ENCODE measurements at places on chromosomes 5 and 9.

GRCh38 chr9:6444128-6444527, 31.1 kb downstream of the UHRF2 start:
- no peak for DNase-seq

DNA sequence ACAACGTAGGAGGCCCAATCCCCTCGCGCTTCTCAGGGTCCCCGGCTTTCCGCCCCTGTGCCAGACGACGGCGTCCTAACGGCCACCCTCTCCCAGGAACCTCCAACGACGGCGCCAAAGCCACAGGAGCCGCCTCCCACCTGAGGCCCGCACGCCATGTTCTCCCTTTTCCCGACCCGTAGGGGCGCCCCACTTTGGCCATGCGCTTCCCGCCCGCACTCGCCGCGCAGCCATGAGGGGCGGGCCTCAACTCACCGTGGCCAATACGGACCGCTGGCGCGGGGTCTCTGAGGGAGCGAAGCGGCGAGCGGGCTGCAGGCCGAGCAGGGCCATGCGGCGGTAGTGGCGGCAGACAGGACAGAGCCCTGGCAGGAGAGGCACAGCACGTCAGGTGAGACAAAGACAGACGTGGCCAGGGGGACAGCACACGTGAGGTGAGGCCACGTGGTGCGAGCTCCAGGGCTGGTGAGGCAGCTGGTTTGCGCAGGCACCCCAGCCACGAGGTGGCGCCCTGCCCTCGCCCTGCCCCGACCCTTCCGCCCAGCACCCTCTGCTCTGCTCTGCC, 1005.5 kb upstream of the PTPRD start:
- peak; percentile 30 for DNase-seq

- no peak for DNase-seq
These were observed 148.5 kb downstream of the BNC2 start for GRCh38 chr9:16721972-16722371.

DNA sequence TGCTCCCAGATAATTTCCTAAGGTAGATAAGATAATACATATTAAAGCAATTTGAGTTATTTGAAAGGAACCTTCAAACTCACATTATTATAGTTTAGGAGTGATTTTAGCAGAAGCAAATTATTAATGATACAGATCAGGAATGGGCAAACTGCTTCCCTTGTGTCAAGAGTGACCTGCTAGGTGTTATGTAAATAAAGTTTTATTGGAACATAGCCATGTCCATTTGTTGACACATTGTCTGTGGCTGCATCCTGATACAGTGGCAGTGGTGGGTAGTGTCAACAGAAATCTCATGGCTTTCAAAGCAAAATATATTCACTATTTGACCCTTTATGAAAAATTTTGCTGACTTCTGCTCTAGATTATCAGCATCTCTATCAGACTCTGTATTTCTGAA, 11.4 kb upstream of the BASP1 start:
- no peak for DNase-seq

DNA sequence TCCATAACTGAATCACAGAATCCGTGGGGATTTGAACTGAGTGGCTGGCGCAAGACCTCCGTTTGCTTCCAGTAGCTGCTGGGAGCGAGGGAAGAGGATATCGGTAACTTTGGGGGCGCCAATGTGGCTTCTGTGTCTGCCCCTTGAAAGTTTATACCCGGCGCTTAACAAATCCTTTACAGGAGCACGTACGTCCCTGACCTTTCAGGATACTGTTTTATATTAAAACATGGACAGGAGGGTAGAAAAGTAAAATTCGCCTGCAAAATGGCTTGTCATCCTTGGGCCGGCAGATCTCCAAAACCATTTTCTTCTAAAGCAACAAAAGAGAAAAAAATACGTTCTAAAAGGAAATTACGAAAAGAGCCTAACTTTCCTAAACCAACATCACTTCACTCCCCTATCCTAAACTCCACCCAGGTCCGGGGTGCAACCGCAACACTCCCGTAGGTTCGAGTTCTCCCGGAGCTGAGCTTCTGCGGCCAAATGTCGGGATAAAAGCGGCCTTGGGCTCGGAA, 656 bp upstream of the DMRT3 start:
- DNase-seq: no peak

DNA sequence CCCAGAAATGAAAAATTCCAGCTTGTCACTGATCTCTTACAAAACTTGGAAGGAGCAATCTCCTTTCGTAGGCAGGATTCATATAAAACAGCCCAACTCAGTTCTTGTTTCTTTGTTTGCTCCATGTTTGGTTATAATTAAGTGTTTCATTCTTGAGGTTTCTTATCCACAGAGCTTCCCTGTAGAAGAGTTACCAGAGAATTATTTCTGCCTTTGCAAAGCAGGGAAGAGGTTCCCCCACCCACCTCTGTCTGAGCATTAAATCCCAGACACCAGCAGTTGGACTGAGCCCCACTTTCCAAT, 34.1 kb upstream of the RAI14 start:
- DNase-seq: no peak

DNA sequence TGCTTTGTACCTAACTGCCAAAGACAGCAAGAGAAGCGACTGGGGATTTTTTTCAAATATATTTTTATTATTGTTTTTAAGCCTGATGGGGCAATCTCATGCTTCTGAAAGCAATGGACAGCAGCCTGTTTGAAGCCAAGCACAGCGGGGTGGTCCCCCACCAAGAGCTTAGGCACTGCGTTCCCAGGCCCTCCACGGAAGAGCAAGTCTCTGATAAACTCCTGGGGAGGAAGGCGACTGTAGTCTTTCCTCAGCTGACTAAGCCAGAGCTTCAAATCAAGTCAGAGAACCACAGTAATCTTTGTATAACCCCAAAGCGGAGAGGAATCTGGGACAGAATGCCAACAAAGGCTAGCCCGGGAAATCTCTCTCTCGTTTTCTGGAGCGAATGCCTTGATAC, 54.4 kb downstream of the ARSB start:
- no peak for DNase-seq

DNA sequence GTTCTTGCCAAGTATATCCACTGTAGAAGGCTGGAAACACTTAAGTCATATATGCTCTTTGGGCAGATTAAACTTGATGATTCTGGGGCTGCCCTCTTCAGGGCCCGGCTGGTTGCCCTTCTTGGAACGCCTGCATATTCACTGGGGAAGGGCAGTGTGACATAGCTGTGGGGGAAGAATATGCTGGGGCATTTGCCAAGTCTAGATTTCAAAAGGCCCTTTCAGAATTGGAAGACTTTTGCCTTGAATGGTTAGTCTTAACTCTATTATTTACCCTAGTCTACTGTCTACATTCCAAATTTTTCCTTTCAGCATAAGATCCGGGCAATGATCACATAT, 161.2 kb upstream of the PITX1 start:
- no peak for DNase-seq

DNA sequence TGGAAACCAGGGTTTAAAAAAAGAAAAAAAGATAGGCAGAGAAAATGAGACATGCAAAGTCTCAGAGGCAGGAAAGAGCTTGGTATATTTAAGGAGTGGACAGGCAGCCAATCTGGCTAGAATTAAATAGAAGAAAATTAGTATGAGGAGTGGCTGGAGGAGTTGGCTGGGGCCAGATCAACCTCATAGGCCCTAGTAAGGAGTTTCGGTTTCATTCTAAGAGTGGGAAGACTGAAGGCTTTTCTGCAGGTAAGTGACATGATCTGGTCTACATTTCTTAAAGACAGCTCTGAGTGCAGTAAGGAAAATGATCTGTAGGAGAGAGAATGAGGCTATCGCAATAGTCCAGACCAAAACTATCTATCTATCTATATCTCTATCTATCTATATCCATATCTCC, 27.5 kb downstream of the ADRB2 start:
- DNase-seq: no peak

DNA sequence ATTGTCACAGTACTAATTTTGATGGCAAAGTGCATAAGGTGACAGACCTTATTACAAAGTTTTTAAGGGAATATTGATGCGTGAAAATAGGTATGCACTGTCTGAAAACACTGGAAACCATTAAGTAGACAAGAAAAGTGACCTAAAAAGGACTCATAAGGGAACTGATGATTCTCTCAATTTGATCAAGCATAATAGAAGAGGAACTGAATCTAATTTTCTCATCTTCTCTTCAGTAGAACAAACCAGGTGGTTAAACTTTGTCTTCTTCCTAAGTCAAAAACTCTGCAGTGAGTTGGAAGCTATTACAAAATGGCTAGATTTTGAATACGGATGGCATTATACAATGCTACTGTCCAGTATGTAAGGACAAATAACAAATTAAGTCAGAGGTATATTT, 53.4 kb downstream of the RNF145 start:
- DNase-seq: no peak

DNA sequence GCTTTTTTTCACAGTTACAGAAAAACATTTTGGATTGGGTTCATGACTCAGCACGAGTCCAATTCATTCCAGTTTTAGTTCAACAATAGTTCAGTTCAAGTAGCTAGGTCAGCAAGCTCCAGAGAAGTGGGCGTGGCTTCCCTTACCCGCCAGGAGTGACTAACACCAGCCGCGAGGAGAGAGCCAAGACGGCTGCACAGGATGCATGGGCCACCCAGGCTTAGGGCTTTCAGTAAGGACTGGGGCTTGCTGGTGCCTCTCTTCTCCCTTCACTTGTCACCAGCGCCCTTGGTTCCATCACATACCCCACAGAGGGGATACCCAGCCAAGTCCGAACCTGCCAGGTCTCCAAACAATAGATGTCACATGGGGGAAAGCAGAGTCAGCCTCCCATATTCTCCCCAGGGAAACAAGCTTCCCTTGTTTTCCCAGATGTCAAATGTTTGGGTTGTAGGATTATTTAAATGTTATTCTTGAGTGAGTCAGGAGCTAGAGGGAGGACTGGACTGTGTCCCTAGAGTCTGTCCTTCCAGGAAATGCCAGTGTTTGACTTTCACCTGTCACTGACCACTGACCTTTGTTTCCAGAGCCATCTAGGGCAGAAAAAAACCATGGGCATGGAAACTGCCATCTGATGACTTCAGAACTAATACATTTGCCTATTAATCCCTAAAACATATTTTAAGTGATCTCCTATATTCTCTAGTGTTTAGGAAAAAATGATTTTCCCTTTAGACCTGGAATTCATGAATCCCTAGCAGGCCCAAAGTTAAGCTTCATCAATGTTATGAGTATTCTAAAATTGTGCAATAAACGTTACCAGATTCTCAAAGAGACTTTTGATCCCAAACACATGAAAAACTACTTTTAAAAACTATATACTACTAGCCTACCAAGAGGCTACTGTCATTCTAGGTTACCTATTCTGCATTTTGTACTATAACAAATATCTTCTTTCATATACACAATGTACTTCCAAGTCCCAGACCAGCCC, 51.9 kb downstream of the NIPAL4 start:
- no peak for DNase-seq

DNA sequence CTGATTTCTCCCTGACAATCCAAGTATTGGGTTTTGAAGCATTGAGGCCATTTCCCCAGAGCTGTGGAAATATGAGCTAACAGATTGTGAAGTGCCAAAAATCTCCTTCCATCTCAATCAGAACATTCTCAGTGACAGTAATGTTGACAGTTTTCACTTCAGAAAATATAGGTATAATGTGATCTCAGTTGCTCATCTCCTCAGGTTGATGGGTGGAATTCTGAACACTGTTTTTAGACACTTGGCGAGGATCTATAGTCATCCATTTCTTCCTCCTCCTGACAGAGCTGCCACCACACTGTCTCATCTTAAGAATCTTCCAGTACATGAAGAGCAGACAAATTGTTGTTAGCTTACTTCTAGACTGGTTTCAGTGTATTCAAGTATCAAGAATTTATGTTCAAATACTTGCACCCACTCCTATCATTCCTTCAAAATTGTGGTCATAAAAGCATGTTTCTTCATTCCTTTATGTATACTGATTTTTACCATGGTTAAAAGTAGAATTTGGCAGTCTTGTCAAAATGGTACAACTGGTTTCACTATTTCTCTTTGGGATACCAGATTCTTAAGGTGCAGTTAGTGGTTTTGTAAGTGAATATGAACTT, 199.7 kb upstream of the TLE4 start:
- no peak for DNase-seq

- DNase-seq: no peak
These were observed 447.8 kb downstream of the ENC1 start for GRCh38 chr5:74192606-74193299.

DNA sequence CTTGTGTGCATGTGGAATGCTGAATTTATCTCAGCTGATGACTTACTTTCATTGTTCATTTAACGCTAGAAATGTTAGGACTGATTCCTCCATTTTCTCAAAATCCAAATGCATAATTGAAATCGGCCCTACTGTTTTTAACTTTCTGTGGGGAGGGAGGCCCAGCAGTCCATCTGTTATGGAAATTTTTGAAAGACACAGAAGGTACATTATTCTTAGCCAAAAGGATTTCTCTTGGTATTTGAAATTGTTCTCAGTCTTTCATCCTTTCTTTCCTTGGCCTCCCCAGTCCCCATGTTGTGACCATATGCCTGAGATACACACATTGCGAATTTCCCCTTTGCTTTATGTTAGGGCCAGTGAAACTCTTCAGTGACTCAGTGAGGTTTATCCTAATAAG, 549.9 kb downstream of the IRX1 start:
- DNase-seq: no peak

GRCh38 chr5:32223972-32224609, 50.0 kb upstream of the GOLPH3 start:
- DNase-seq: peak; percentile 68

DNA sequence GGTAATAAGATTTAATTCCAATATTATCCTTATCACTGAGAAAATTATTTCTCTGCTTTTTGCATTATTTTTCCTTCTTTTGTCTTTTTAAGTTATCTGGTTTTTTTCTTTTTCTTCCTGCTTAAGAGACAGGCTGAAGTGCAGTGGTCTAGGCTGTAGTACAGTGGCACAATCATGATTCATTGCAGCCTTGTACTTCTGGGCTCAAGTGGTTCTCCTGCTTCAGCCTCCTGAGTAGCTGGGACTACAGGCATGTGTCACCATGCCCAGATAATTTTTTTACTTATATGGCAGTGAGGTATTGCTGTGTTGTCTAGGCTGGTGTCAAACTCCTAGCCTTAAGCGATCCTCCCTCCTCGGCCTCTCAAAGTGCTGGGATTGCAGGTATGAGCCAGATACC, 93.9 kb downstream of the SLC44A1 start:
- no peak for DNase-seq

DNA sequence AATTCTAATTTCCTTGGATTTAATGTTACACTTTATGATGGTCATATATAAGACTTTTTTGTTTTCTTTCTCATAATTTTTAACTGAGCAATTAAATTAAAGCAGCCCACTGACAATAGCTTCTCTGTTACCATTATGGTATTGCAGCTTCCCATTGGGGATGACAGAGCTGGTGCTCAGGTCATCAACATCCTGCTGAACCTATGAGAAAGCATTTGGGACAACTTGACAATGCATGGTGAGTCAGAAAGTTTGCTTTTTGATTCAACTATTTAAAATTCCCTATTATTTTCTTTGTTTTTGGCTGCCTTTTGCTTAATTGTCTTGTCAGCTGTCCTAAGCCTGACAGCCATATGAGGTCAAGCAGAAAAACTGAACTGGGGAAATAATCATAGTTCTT, 487.4 kb upstream of the RIOK2 start:
- DNase-seq: no peak

GRCh38 chr5:124199893-124200292, 546.5 kb downstream of the ZNF608 start:
- DNase-seq: no peak

All from H9 (cell line).